ENCODE measurements at places on chromosomes 13 and 19.
A peak's percentile ranks its signal among the peaks of the same experiment; 100 is the strongest.

- DNase-seq, result peak; percentile 70
Measured at GRCh38 chr19:46704379-46705076, 12.4 kb downstream of the PRKD2 start.

GRCh38 chr19:9741476-9742171, 26.9 kb downstream of the ZNF846 start:
- no peak for DNase-seq

DNA sequence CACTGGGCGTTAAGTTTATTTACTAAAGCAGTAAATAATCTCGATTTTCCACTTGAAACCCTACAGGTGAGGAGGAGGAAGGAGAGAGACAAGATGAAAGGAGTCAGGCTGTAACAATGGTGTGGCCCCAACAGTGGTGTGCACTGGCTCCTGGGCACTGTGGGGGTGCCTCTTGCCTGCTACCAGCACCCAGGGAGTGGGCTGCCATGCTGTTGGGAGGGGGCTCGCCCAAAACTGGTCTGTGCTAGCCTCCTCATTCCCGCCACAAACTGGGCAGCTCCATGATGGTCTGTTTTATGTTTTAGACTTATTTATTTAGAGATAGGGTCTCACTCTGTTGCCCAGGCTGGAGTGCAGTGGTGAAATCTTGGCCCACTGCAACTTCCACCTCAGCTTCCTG, 49.8 kb upstream of the SLC7A9 start:
- DNase-seq, result no peak

DNA sequence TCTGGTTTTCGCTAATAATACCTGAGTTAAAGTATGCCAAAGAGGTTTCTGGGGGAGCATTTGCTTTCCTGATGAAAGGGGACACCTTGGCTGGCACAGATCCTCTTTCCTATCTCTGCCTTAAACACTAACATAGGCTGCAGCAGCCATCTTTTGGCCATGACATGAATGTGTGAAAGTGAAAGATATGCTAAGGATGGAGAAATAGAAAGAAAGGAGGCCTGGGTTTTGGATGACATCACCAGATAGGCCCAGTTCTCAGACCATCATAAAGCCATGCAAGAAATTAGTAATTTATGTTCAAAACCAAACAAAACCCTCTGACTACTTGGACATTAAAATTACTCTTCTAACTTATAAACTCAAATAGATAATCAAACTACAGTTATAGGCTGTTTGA, 279.7 kb downstream of the COG6 start:
- DNase-seq, result no peak

DNA sequence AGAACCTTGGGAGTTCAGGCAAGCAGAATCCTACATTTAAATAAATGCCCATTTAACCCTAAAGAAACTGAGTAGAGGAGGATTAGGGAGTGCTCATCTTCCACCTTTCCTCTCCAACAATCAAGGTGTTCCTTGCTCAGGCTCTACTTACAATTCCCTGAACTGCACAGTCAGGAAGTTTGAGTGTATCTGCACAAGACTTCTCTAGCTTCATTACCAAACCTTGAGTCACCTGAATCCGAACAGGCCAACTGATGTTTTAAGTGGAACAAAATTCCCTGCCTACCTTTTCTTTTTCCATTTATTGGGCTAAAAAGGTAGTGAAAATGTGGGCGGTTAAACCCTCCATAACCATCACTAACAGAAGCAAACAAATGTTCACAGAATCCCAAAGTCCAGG, 78.3 kb downstream of the FOXO1 start:
- DNase-seq, result no peak

- peak; percentile 13 for DNase-seq
Measured at GRCh38 chr19:7637374-7638256, 705 bp downstream of the STXBP2 start.

GRCh38 chr13:108963276-108963810, 333.9 kb downstream of the MYO16 start:
- no peak for DNase-seq

- no peak for DNase-seq
Measured at GRCh38 chr19:8476524-8476923, 25.9 kb downstream of the PRAM1 start.

GRCh38 chr13:41053384-41053826, 7.9 kb upstream of the WBP4 start:
- no peak for DNase-seq

DNA sequence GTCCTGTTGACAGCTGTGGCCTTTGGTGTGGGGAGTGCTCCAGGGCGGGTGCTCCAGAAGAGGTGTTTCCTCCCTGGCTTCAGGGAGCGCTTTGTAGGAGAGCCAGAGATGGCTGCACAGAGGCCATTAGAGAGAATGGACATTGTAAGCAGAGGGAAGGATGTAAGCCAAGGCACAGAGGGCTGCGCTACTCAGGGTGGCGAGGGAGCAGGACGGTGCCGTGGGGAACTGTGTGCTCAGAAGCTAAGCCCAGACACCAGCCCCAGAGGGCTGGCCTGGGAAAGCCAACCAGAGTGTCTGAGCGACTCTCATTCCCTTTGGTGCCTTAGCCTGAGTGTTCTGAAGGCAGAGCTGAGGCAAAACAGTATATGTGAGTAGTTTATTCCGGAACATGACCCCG, 92.2 kb downstream of the TSHZ3 start:
- no peak for DNase-seq

GRCh38 chr13:59843040-59843439, 320.7 kb downstream of the DIAPH3 start:
- DNase-seq, result no peak

DNA sequence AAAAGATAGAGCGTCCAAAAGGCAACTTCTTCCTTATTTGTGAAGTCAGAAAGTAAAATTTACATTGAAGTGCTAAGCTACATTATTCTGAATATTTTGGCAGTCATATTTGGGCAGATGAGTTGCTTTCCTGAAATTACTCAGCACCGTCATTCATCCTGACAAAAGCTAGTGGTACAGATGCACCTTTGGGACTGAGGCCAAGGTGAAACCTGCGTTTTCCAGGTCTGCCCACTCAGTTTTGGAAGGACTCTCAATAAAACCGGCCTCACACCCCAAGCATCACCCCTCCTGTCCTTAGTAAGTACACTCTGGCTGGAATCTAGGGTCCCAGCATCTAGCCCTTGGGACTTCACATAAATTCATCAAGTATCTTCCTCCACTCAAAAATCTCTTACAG, 187.5 kb downstream of the TM9SF2 start:
- no peak for DNase-seq

DNA sequence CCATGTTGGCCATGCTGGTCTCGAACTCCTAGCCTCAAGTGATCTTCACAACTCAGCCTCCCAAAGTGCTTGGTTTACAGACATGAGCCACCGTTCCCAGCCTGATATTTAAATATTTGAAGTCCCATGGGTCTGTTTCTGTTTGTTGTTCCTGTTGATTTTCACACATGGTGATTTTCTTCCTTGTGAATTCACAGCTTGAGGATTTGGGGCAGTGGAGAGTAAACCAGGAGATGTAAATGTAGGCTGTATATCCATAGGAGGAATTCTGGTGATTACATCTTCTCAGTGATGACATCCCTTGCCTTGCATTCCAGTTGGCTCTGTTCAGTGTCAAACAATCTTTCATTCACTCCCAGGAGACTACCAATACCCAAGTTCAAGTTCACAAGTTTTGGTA, 471.9 kb downstream of the KCTD12 start:
- no peak for DNase-seq

DNA sequence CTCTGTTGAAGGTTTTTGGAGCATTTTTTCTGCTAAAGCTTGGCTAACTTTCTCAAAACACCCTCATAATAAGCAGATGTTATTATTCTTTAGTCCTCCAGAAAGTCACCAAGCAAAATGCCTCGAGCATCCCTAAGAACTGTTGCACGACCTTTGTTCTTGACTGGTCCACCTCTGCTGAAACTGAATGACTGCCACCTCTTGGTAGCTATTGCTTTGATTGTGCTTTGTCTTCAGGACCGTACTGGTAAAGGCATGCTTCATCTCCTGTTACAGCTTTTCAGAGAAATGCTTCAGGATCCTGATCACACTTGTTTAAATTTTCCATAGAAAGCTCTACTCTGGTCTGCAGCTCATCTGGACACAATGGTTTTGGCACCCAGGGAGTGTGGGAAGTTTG, 254.8 kb downstream of the DCT start:
- DNase-seq, result no peak

DNA sequence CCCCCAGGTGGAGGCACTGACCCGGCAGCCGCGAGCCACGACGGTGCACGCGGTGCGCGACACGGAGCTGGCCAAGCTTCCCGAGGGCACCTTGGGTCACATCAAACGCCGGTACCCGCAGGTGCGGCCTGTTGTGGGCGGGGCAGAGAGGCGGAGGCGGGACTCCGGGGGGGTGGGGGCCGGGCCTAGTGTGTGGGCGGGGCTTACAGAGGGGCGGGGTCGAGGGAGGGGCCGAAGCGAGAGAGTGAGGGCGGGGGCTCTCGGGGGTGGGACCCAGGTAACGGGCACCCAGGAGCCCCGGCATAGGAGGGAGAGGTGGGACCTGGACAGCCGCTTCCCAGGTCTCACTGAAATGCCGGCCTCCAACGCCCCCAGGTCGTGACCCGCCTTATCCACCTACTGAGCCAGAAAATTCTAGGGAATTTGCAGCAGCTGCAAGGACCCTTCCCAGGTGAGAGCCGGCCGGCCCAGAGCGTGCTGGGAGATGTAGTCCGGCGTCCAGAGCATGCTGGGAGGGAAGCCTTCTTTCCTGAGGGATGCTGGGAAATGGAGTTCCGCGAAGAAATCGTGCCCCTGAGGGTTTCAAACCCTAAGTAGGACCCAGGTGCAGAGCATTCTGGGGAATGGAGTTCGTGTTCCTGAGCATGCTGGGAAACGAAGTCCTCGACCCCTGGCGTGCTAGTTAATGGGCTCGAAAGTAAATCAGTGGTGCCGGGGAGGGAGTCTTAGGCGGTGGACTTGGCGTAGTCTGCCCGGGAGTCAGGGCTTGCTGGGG, 15.7 kb downstream of the PNPLA6 start:
- no peak for DNase-seq

- no peak for DNase-seq
Measured at GRCh38 chr19:6224308-6224675, 55.5 kb downstream of the MLLT1 start.

DNA sequence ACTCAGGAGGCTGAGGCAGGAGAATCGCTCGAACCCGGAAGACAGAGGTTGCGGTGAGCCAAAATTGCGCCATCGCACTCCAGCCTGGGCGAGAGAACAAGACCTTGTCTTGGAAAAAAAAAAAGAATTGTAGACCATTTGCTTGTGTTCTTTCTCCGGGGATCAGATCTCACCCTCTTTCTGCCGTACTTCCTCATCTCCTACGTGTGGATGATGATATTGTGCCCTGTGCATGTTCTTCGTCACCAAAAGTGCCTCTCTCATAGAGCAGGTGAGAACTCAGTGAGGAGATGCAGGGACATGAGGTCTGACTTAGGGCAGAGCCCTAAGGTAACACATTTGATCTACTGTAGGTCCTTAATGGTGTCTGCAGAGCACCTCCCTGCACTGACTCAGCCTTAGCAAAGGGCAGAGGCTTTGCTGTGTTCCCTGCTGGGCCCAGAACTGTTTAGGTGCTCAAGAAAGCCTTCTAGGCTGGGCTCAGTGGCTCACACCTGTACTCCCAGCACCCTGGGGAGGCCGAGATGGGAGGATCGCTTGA, 1.3 kb downstream of the APOC2 start:
- DNase-seq, result no peak

DNA sequence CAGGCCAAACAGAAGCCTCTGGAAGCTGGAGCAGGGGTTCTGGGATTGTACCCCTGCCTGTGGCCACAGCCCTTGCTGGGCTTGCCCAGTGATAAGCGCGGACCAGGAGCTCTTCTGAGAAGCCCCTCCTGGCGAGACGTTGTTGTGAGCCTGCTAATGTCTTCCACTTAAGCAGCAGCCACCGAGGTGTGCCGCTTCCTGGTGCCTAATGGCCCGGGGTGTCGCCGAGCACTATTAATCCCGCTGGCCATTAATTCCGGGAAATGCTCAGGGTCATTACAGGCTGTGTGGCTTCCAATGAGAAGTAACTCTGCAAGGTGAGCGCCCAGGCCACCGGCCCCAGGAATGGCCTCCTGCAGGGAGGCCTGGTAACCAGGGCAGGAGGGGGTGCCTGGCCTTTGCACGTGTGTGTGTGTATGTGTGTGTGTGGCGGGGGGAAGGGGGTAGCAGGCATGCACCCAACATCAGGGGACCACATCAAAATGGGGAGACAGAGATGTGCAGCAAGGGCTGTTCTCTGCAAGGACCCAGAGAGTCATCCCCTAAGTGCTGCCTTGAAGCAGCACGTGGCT, 175.0 kb downstream of the URI1 start:
- DNase-seq, result no peak

Measured in stimulated activated CD8-positive, alpha-beta memory T cell treated with anti-CD3 and anti-CD28 coated beads, Interleukin-15, amount 100 ng/mL, for 4 hours (primary cell).